ENCODE measurements at places on chromosomes 7 and 10. TPM values are rescaled to one million over a fixed set of nuclear protein-coding genes. Genes with fewer than 3 reads are reported as not detected.
A peak's percentile ranks its signal among the peaks of the same experiment; 100 is the strongest.

CYP26C1 gene
- not detected for total RNA-seq

MINDY4 gene
- total RNA-seq: 15.0 TPM

GCK gene
- not detected for total RNA-seq

PLXNA4 gene
- total RNA-seq: 16.5 TPM

SFR1 gene
- 12.2 TPM for total RNA-seq

CHCHD3 gene
- total RNA-seq: 61.0 TPM

- DNase-seq: no peak
- H3K27me3 ChIP-seq: no peaks in the 10 kb centered on the region
- no peak overlapping the region for H3K27ac ChIP-seq
Measured at GRCh38 chr10:91694170-91694794, 61.4 kb upstream of the PPP1R3C start.

DNA sequence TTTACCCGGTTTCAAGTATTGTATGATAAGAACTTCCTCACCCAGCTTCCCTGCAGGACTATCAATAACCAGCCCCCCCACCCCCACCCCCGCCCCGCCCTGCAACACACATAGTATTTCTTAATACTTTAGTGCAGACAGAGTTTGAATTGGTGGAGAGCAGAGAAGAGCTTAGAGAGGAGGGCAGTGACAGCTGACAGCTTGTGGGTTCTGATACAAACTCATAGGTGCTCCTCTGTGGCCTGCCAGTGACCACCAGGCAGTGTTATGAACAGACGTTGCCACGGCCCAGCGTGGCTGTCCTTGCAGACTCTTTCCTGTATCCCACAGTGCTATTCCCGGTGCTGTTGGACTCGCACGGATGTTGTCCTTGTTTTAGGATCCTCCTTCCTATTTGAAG is 186.9 kb upstream of the ADO start:
- H3K4me1 ChIP-seq: no peaks in the 10 kb centered on the region
- H3K27ac ChIP-seq: no peak overlapping the region
- H3K4me3 ChIP-seq: no peak overlapping the region

GRCh38 chr7:113404245-113404644 is 285.9 kb upstream of the SMIM30 start:
- no peaks in the 10 kb centered on the region for H3K4me1 ChIP-seq
- no peak overlapping the region for H3K27ac ChIP-seq
- no peak for DNase-seq
- H3K36me3 ChIP-seq: no peaks in the 10 kb centered on the region
- no peaks in the 10 kb centered on the region for H3K27me3 ChIP-seq
- H3K4me3 ChIP-seq: no peak overlapping the region

- no peaks in the 10 kb centered on the region for H3K27me3 ChIP-seq
- H3K36me3 ChIP-seq: no peaks in the 10 kb centered on the region
- H3K27ac ChIP-seq: peak overlapping the region; percentile 59
Measured at GRCh38 chr7:47419471-47419870, 162.4 kb downstream of the TNS3 start.

- no peaks in the 10 kb centered on the region for H3K4me1 ChIP-seq
- peak; percentile 86 for DNase-seq
- no peaks in the 10 kb centered on the region for H3K27me3 ChIP-seq
Measured at GRCh38 chr10:103835096-103836050, 20.0 kb downstream of the SH3PXD2A start.

DNA sequence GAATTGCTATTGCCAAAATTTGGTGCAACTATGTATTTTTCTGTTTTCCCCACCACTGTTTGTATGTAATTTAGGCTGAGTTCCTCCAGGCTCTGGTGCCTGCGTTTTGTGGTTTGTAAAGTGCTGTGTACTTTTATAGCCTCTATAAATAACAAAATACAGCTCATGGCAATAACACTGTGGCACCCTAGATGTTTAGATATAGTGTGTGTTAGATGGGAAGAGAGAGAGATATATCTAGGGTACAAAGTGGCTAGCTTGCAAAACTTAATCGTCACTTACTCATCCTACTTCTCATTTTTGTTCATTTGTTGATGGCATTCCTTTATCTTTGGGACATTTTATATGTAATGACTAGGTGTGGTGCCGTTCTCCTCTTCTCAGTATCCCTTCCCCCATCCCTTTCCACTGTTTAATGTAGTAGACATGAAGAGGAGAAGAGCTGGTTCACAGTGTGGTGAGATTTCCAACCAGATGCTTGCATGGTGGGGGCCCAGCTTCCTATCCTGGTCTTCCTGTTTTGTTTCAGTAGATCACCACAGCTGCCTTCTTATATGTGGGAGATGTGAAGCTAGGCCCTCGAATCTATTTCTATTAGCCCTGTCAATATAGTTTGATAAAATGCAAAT is 115.0 kb downstream of the SND1 start:
- H3K4me1 ChIP-seq: peaks cover 3% of the 10 kb centered on the region
- no peak for DNase-seq
- no peaks in the 10 kb centered on the region for H3K36me3 ChIP-seq
- H3K27ac ChIP-seq: no peak overlapping the region
- no peaks in the 10 kb centered on the region for H3K27me3 ChIP-seq

GRCh38 chr10:133281628-133282372 is 5.1 kb upstream of the ADAM8 start:
- H3K36me3 ChIP-seq: no peaks in the 10 kb centered on the region
- no peak overlapping the region for H3K4me3 ChIP-seq
- peaks cover 3% of the 10 kb centered on the region for H3K4me1 ChIP-seq
- H3K27me3 ChIP-seq: no peaks in the 10 kb centered on the region
- no peak overlapping the region for H3K27ac ChIP-seq
- no peak for DNase-seq

GRCh38 chr10:77784856-77785255 is 141.7 kb downstream of the DLG5 start:
- H3K27me3 ChIP-seq: no peaks in the 10 kb centered on the region
- H3K4me1 ChIP-seq: no peaks in the 10 kb centered on the region
- no peak overlapping the region for H3K27ac ChIP-seq
- no peaks in the 10 kb centered on the region for H3K36me3 ChIP-seq

DNA sequence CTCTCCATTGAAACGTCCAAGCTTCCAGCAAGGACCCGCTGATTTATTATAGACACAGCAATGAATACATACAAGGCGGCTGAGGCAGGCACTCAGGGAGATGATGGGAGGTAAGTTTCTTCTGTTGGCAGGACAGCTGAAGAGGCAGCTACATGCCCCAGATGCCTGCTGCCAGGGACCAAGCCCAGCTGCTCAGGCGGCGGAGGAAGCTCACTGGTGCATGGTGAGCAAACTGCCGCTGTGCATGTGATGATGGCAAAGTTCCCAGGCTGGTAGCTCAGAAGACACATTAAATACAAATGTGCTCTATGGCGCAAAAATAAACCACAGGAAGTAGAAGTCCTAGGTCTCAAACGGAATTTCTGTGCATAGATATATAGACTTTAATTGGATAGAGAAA is 2.3 kb downstream of the DNTT start:
- H3K27me3 ChIP-seq: no peaks in the 10 kb centered on the region
- DNase-seq: no peak
- H3K36me3 ChIP-seq: no peaks in the 10 kb centered on the region
- no peak overlapping the region for H3K4me3 ChIP-seq

GRCh38 chr10:126022841-126023240 is 126.5 kb downstream of the FANK1 start:
- DNase-seq: no peak
- H3K27ac ChIP-seq: no peak overlapping the region
- no peaks in the 10 kb centered on the region for H3K36me3 ChIP-seq
- H3K4me3 ChIP-seq: no peak overlapping the region
- no peaks in the 10 kb centered on the region for H3K27me3 ChIP-seq

- no peak overlapping the region for H3K27ac ChIP-seq
- H3K4me1 ChIP-seq: no peaks in the 10 kb centered on the region
- H3K27me3 ChIP-seq: no peaks in the 10 kb centered on the region
- no peaks in the 10 kb centered on the region for H3K36me3 ChIP-seq
- no peak overlapping the region for H3K4me3 ChIP-seq
- DNase-seq: no peak
Measured at GRCh38 chr10:91582153-91582554, 50.7 kb downstream of the PPP1R3C start.

DNA sequence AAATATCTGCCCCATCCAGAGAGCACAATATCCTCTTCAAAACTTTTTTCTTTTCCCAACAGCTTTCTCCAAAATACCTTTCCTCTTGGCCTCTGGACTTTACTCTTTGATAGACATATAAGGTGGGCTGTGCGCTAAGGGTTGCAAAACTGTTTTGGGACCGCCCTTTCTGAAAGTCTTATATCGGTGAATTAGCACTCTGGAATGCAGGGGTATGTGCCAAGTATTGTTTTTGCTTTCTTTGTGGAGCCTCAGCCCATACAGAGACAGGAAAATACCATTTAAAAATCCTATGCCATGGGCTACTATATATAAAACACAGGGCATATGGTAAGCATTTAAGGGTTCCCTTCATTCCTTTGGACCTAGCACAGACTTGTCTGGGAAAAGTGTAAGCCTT is 37.7 kb downstream of the PPP1R17 start:
- no peak for DNase-seq
- H3K36me3 ChIP-seq: no peaks in the 10 kb centered on the region
- H3K4me3 ChIP-seq: no peak overlapping the region
- H3K27me3 ChIP-seq: no peaks in the 10 kb centered on the region
- no peaks in the 10 kb centered on the region for H3K4me1 ChIP-seq
- no peak overlapping the region for H3K27ac ChIP-seq

DNA sequence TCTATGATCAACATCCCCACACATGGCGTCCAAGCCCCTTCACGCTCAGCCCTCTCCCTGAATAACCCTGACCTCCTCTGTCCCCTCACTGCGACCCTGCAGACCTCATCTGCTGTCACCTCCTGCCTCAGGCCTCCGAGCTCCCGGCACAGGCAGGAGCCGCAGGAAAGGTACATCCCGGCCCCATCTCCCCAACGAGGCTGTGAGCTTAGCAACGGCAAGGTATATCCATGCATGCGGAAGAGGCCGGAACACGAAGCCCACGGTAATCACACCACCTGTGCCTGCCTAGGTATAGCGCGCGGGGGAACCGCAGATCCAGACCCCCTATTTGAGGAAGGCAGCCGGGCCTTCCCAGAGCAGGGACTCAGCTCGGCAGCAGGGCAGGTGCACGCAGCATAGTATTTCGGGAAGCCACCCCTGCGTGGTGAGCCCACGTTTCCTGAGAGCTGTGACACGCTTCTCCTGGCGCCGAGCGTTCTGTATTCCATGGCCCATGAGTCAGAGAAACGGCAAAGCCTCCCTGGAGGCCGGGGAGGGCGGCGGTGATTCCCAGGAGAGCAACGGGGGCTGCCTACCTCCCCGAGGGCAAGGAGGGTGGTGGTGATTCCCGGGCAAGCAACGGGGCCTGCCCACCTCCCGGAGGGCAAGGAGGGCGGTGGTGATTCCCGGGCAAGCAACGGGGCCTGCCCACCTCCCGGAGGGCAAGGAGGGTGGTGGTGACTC is 50.1 kb upstream of the DNAAF5 start:
- no peaks in the 10 kb centered on the region for H3K27me3 ChIP-seq
- H3K36me3 ChIP-seq: no peaks in the 10 kb centered on the region
- no peak overlapping the region for H3K4me3 ChIP-seq

DNA sequence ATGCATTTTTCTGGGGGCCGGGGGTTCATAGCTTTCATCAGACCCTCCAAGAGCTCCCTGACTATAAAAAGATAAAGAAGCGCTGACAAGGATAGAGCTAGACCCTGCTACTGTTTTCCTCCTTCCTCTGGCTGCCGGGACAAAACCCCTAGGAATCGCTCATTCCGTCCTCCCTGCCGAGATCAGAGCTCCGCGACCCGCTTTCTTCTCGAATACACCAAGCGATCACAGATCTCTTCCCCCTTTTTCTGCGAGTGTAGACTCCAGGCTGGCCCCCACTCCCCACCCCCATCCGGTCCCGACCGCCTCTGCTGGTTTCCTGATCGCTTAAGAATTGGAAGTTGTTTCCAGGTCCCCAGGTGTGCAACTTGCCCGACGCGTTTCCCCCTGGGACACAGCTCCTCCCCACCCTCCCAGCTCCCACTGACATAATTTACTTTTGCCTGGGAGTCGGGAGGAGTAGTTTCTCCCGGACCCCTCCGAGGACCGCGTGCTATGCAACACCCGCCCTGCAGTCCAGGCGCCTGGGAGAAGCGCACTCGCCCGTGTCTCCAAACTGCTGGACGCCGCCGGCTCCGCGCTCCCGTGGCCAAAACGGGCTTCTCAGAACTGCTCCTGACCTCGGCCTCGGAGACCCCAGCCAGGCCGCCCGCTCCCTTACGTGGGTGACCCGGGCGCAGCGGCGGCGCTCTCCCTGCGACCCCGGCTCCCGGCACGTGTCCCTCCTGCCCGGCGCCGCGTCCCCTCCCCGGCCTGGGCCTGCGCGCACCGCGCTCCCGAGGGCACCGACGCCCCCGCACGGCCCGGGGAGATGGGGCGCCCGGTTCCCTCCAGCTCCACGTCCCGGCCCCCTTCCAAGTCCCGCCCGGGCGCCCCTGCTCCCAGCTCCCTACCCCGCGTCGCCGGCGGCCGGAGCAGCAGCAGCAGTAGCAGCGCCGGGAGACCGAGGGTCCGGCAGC is 552 bp downstream of the IL15RA start:
- peak overlapping the region; percentile 79 for H3K4me3 ChIP-seq
- H3K4me1 ChIP-seq: no peaks in the 10 kb centered on the region
- no peaks in the 10 kb centered on the region for H3K27me3 ChIP-seq
- peak overlapping the region; percentile 98 for H3K27ac ChIP-seq

- H3K27ac ChIP-seq: no peak overlapping the region
- DNase-seq: no peak
- no peaks in the 10 kb centered on the region for H3K4me1 ChIP-seq
Measured at GRCh38 chr10:34403512-34403911, 411.6 kb downstream of the PARD3 start.

DNA sequence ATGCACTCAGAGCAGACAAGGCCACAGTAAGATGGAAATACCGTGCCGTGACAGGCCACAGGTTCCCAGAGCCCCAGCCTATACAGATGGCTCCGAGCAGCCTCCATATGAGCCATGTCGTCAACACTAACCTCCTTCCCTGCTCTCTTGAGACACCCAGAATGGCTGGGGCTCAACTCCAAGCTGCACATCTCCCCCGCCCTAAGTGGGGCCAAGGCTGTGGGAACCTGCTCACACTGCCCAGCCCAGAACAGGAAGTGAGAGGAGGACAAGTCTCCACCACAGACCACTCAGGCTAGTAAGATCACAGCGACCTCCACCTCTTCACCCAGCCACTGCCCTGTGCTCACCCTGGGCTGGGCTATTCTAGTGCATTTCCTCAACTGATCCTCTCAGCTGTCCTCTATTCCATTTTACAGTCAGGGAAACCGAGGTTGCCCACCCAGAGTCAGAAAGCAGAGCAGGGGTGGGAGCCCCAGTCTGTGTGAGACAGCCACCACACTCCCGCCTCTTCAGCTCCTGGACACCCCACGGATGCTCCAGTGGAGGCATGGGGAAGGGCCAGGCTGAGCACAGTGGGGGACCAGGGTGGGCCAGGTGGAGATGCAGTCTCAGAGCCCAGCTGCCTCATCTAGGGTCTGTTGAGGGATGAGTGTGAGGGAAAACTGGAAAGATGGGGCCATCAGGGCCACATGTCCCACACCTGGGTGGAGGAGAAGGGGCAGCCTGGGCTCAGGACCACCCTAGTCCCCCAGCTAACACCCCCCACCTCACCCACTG is 11.6 kb downstream of the GRID1 start:
- DNase-seq: no peak

- peak overlapping the region; percentile 71 for H3K4me3 ChIP-seq
- no peaks in the 10 kb centered on the region for H3K27me3 ChIP-seq
- H3K27ac ChIP-seq: peak overlapping the region; percentile 97
- H3K36me3 ChIP-seq: no peaks in the 10 kb centered on the region
- DNase-seq: no peak
- H3K4me1 ChIP-seq: no peaks in the 10 kb centered on the region
Measured at GRCh38 chr7:114085313-114085591, 166.4 kb upstream of the PPP1R3A start.

Measured in uterus (tissue), 4 donors.